Cerebellum (tissue), 4 donors: ENCODE measurements at places on chromosomes 11 and 22. TPM values are rescaled to one million over a fixed set of nuclear protein-coding genes. Genes with fewer than 3 reads are reported as not detected.
A peak's percentile ranks its signal among the peaks of the same experiment; 100 is the strongest.

Gene TECTA
- 4.1 TPM for total RNA-seq

Gene PARVB
- total RNA-seq, result 5.1 TPM

Gene FBLN1
- total RNA-seq, result 45.0 TPM

Gene TUBA8
- total RNA-seq, result 7.3 TPM

Gene PLXNB2
- 102 TPM for total RNA-seq

Gene TIGD3
- total RNA-seq, result 2.5 TPM

Gene TMEM45B
- 0.64 TPM for total RNA-seq

GRCh38 chr22:45207533-45207932 lies 33.2 kb downstream of the KIAA0930 start:
- no peak for DNase-seq

GRCh38 chr11:115941044-115941443 lies 436.8 kb upstream of the CADM1 start:
- DNase-seq, result no peak

DNA sequence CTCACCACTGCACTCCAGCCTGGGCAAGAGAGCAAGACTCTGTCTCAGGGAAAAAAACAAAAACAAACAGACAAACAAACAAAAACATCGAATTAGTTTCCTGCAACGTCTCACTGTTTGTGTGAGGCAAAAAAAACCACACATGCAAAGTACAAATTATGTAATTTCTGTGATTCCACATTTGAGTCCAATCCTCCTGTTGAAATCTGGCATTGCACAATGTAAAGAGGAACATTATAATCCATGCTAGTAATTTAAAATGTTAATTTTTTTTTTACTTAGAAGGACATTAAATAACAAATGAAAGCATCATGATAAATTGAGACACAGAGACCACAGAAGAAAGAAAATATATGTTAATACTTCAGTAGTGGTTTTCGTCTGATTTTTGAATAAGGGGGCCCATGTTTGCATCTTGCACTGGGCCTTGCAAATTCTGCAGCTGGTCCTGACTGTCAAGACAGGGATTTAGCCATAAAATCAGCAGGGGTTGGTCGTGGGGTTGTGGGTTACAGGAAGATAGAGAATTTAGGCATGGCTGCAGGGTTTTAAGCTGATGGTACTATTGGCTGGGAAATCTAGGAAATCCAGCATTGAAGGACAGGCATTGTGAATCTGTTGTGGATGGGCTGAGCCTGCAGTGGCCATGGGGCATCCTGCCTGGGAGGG lies 102.6 kb upstream of the ALDH3B2 start:
- no peak for DNase-seq

GRCh38 chr11:43736502-43737200 lies 56.1 kb downstream of the HSD17B12 start:
- DNase-seq, result peak; percentile 21

DNA sequence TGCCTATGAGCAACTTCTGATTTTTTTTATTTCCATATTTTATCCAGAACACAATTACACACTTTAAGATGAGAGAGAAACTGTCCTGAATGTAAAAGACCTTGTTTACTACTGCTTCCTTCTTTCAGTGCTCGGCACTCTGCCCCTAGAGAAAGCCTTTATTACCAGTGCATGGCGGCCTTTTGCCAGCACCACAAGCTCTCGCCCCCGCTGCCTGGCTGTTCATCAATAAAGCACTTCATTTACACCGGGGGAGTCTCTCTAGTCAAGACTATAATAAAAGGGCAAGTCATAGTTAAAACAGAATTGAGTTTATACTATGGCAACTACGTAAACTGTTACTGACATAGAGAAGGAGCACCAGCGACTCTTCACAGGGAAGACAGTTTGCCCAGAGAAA lies 259.5 kb downstream of the CADM1 start:
- DNase-seq, result peak; percentile 27

- no peak for DNase-seq
Measured at GRCh38 chr11:75272391-75272790, 31.8 kb downstream of the TPBGL start.

- DNase-seq, result no peak
Measured at GRCh38 chr11:73229896-73230875, 12.1 kb downstream of the P2RY2 start.

- no peak for DNase-seq
Measured at GRCh38 chr11:73257342-73258103, 14.6 kb upstream of the P2RY6 start.

- no peak for DNase-seq
Measured at GRCh38 chr11:3030289-3031070, 26.7 kb downstream of the CARS1 start.

DNA sequence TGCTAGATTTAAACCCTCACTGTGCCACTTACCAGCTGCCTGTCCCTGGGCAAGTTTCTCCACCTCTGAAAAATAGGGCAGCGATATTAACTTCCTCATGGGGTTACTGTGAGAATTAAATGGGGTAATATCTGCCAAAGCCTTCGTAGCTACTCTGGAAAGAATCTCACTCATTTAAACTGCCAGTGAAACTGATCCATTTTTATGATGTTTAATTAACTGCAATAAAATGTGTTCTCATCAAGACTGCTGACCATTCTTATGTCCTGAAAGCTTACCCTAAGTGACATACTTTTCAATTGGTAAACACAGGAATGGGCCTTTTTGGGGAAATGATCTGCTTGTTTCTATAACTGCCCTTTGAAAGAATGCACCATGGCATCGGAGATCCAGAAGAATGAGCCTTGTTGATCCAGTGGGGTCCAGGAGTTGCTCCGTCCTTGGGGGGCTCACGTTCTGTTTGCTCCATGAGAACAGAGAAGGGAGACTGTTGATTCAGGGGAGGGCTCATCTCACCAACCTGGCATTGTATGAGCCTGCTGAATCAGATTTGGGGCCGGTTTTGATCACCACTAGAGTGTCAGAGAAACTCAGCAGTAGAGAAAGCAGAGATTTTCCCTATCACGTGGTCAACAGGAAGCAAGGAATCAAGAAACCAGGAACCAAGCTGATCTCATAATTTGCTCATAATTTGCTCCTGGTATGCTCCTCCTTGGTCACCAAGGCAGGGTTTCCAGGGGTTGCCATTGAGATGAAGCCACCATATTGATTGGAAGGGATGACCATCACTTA lies 7.0 kb upstream of the CCDC86 start:
- DNase-seq, result no peak

DNA sequence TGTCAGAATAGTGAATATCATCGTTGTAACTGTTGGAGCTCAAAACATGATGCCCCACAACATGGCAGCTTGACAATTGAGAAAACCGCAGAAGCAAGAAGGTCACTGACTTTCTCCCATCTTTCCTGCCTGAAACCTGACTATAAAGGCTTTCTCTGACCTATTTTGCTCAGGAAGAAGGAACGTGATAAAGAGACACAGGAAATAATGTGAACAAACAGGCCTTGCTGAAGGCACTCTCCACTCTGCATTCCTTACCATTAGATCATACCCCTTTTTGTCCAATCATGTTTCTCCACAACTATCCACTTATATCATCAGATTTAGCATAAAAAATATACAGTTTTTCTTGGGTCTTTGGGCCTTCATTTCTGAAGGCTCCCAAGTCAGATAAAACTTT lies 916.8 kb downstream of the METTL15 start:
- DNase-seq, result no peak

- no peak for DNase-seq
Measured at GRCh38 chr11:66868082-66868725, 11.3 kb downstream of the LRFN4 start.

DNA sequence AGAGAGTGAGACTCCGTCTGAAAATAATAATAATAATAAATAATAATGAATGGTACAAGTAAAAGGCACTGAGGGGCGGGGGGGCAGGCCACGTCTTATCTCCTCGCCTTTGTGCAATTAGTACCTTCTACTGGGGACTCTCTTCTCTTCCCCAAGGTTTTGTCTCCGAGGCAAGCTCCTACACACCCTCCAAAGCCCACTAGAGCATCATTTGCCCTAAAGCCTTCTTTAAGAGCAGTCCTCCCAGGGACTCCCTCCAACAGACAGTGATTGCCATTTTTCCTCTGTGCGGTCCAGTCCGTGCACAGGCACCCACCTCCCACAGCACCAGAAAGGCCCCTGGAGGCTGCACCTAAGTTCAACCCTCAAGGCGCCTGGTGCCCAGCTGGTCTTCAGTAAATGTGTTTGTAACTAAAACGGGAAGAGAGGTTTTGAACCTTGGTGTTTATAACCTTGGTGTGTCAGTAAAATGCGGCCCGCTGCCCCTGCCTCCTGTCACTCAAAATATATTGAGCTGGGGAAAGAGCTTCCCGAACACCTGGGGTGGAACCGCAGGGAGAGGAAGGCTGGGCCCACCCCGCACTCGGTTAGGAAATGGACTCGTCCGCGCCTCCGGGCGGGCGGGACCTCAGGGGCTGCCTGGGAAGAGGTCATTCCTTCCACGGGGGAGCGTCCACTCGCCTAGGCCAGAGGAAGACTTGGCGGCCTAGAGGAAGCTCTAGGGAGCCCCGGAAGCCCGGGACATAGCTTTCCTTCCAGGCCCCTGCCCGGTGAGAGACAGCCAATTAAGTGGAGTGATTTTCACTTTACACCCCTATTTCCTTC lies 4.7 kb upstream of the KDELR3 start:
- DNase-seq, result no peak

DNA sequence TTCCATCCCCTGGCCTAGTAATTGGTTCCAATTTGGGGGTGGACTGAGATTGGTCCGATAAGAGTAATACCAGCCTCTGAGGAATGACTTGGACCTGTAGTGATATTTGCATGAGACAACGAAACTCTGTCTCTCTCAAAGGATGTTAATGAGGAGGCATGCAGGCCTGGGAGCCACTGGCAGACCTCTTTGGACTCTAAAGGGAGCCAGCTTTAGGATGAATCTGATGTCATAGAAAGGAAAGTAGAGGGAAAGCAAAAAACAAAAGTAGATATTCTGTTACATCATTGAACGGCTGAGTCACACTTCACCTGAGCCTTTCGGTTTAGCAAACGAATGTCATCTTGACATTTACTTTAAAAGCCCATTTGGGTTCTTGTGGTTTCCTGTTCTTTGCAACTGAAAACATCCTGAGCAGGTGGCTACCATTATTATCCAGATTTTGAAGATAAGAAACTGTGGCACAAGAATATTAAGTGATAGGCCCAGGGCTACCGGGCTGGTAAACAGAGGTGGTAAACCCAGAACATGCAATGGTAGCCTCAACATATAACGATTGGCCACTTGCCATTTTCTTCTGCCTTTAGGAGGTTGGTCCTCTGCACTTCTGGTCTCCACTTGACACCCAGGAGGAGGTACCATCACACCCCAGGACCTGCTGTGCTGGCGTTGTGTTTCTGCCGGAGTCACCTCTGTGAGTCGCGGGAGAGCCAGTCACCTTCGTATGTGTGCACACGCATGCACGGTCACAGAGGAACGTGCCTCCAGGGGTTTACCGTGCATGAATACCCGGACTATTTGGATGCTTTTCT lies 42.7 kb downstream of the RTL6 start:
- no peak for DNase-seq

DNA sequence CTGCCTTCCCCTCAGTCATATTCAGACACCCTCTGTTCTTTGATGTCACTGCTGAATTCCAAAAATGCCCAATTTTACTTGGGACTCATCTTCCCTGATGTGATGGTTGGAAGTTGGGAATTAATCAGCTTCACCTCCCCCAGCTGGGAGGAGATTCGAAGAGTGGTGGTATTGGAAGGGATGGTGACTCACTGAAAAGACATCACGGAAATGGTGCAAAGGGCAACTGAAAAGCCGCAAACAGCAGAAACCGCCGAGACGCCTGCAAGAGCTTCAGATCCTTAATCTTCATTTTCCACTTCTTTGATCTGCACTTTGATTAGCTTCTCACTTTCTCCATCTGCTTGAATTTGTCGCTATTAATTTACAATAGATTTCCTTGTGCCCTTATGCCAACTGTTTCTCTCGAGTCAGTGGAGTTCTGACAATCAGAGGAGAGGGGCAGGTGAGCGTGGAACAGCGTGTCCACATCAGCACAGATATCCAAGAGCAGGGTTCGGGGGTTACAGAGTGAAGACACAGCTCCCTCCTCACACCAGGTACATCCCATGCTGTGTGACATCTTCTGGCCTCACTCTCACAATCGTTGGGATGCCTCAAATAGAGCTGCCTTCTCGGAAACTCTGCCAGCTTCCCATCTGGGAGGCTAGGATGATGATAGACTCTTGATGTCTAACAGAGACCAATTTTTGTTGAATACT lies 325.4 kb downstream of the BRD1 start:
- DNase-seq, result no peak

DNA sequence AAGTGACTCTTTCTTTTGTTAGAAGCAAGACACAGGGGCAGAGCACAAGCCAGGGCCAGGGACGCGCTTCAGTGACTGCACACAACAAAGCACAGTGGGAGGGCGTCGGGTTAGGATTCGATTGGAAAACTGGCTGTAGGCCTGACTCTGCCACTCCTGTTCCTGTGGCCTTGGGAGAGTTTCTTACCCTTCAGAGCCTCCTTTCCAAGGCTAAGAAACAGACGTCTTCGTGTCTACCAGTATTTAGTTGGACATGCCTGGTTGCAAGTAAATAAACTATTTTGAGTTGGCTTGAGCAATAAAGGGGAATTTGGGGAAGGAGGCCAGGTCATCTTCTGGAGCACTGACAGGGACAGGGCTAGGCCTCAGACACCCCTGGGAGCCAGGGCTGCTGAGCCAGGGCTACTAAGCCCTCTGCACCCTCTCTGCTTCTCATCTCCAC lies 549.1 kb downstream of the INSC start:
- no peak for DNase-seq

DNA sequence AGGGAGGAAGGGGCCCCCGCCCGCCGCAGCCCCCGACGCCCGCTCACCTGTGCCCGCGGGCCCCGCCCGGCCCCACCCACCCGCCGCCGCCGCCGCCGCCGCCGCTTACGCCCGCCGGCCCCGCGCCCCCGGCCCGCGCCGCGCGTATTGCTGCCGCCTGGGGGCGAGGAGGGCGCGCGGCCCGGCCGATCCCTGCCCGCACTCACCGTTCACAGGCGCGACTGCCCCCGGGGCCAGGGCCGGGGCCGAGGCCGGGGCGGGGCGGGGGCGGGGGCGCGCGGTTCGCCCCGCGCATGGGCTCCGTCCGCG lies 212 bp downstream of the HRAS start:
- no peak for DNase-seq

- DNase-seq, result no peak
Measured at GRCh38 chr11:130675371-130675821, 227.0 kb downstream of the ADAMTS15 start.

GRCh38 chr11:47725442-47726117 lies 10.4 kb upstream of the AGBL2 start:
- no peak for DNase-seq

GRCh38 chr11:2271077-2271326 lies 614 bp upstream of the ASCL2 start:
- DNase-seq, result no peak
